Tongue (tissue), 3 donors: ENCODE measurements at places on chromosomes 1 and 21. TPM values are rescaled to one million over a fixed set of nuclear protein-coding genes. Genes with fewer than 3 reads are reported as not detected.

GRCh38 chr1:15940110-15941043 lies 35.5 kb downstream of the ZBTB17 start:
- no peak for DNase-seq

DNA sequence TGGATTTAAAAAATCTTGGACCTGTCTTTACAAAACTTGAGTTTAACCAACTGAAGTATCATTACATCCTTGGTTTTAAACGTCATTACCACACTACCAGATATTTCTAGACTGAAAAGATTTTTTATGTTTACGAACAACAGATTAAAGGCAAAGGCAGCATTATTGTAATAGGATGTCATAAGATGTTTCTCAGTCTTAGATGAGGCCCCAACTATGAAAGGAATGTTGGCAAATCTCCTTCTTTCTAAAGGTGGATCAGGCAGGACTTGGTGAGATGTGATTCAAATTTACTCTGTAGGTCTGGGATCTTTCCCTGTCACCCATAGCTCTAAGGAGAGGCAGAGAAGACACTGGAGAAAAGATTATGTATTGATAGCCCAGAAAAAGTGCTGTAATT lies 417.9 kb downstream of the PTBP2 start:
- DNase-seq = no peak

GRCh38 chr1:30675761-30676160 lies 47.6 kb downstream of the MATN1 start:
- no peak for DNase-seq

- no peak for DNase-seq
Observed at GRCh38 chr21:42568376-42568775, 54.7 kb downstream of the SLC37A1 start.

- DNase-seq = no peak
Observed at GRCh38 chr1:30520476-30520875, 202.9 kb downstream of the MATN1 start.

DNA sequence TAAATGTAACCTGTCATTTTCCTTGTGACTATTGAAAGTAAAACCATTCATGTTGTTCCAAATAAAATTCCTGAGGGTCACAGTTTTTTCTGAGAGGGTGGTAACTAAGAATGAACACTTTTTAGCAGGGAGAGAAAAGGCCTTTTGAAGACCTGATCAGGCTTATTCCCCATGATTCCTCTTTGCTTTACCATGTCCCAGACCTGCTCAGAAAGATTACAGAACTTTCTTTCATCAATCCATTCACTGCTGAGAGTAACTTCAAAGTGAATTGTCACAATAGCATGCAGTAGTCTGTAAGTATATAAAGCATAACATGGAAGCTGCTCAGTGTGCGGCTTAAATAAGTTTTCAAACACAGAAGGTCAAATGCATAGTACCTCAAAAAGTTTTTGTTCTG lies 201.5 kb upstream of the COL11A1 start:
- no peak for DNase-seq

DNA sequence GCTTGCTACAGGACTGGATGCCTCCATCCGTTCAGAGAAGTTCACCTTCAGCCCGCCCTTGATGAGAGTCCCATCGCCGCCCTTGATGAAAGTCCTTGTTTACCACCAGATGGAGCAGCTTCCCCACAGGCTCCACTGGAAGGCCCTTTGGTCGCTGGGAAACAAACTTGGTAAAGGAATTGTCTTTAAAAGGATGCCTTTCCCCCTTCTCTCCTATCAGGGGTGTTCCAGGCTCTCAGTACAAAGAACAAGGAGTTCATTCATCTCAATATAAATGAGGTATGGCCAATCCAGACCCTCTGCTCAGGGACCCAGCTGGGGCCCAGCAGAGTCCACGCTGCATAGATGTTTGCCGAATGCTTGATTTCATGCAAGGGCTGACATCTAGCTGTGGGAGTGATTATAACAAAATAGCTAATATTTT lies 50.8 kb downstream of the CAPN9 start:
- peak; percentile 88 for DNase-seq

DNA sequence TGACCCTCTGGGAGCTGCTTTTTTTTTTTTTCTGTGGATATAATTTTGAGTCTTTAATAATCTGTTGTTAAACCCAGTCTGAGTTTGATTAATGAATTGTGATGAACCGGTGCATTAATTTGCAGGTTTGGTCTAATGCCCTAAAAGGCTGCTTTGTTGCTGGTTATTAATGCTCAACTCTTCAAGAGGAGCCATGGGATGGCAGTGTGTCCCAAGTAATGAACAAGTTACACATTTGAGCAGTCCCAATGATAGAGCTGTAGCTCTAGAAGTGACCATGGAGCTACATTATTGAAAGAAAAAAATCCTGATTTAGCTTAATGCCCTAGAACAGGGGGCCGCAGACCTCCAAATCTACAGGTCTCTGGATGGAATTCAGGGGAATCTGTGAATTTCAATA lies 53.1 kb downstream of the RWDD3 start:
- DNase-seq = peak; percentile 37

- DNase-seq = no peak
Observed at GRCh38 chr1:23722652-23723051, 20.6 kb upstream of the ELOA start.

GRCh38 chr1:161313554-161314200 lies 504 bp upstream of the SDHC start:
- no peak for DNase-seq

DNA sequence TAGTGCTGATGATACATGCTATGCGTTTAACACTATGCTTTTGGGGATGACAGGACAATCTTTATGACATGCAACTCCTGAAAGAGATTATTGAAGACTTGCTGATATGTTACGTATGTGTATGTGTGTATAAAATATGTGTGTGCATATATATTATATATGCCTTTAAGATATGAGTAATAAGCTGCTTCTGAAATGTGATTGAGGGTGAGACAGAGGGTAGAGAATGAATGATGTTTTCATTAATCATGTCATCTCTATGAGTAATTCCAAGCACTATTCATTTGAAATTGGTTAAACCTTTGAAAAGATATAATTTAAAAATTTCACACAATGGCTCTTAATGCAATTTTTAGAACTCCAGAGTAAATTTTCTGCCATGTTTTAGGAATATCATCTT lies 5.8 kb downstream of the BCL9 start:
- DNase-seq = no peak

- peak; percentile 20 for DNase-seq
Observed at GRCh38 chr1:48182439-48182838, 40.1 kb upstream of the SLC5A9 start.

- no peak for DNase-seq
Observed at GRCh38 chr1:244322791-244323521, 128.8 kb downstream of the ADSS2 start.

- no peak for DNase-seq
Observed at GRCh38 chr1:147245129-147245528, 2.6 kb downstream of the CHD1L start.

DNA sequence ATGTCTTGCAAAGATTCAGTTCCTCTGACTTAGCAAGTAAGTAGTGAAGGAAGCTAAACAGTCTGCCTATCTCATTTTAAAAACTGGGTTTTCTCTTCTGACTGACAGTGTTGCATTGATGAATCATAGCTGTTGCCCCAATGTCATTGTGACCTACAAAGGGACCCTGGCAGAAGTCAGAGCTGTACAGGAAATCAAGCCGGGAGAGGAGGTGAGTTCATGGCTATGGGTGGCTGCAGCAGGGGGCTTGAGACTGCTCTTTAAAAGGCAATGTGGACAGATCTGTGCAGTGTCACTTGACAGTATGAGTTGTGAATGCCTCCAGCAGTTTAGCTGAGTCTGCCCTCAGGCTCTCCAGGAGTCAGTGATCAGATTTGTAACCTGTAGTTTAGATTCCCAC lies 46.6 kb downstream of the SMYD2 start:
- DNase-seq = no peak

GRCh38 chr1:39003281-39003680 lies 12.2 kb downstream of the AKIRIN1 start:
- DNase-seq = no peak

GRCh38 chr1:67335411-67335810 lies 27.7 kb downstream of the IL12RB2 start:
- DNase-seq = no peak

DNA sequence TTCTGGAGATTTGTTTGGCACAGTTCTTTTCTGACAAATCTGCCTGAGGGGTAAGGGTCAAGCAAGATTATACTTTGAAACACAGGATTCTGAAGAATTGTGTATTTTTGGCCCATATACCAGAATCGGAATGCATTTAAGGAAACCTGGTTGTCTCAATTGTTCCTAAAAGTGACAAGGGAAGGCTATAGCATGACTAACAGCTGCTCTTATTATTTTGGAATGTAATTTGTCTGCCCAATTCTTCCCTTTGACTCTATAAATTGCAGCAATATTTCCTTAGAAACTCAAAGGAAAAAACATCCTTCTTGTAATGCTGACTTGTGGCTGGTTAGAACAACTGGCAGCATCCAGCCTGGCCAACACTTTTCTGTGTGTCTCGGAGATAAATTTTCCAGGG lies 15.8 kb upstream of the VCAM1 start:
- no peak for DNase-seq

DNA sequence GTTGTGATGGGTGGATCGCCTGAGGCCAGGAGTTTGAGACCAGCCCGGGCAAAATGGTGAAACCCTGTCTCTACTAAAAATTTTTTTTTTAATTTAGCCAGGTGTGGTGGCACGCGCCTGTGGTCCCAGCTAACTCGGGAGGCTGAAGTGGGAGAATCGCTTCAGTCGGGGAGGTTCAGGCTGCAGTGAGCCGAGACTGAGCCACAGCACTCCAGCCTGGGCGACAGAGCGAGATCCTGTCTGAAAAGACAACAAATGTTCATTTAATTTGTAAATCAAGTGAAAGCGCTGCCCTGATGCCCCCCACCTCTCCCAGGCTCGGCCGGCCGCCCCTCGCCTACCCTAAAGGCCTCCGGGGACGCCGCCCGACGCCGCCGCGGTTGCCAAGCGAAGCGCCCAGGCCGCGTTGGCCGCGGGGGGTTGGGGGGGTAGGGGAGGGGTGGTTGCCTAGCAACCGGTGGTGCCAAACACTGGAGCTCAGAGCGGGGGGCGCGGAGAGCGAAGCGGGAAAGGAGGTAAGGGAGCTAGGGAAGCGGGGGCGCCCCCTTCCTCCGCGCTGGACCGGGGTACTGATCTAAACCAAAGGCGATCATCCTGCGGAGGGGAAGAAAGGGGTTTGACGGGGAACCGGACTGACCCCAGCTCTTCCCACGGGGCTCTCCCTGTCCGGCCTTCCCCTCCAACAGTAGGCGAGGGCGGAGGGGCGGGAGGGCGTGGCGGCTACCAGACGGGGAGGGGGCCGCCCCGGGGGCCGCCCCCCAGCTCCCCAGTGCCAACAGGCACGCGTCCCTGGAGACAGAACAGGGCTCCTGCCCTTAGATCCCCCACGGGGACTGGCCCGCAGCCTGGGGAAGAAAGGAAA lies at the start of gene TEKT2:
Gene TEKT2, plus strand, starts transcription at position 460 of the 862 bp plus-strand sequence. CDS start 828 bp downstream, outside the sequence.
- DNase-seq = peak; percentile 86

- DNase-seq = no peak
Observed at GRCh38 chr1:178092878-178093493, 918 bp upstream of the RASAL2 start.

DNA sequence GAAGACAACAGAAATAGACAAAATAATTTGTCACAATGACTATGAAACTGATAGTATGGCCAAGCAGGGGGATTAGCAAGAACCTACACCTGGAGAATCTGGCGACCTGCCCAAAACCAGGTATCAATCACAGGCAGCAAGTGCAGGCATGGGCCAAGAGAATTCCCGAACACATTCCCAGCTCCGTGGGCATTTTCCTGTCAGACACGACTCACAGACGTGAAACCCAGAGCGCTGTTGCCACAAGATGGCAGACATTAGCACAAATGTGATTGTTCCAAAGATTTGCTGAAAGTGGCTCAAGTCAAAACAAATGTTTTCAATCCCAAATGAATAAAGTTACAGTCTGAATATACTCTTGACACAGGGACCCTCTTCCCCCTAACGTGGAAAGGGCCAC lies 36.8 kb downstream of the HLCS start:
- DNase-seq = no peak

- DNase-seq = no peak
Observed at GRCh38 chr1:201224666-201225370, 34.2 kb downstream of the IGFN1 start.

GRCh38 chr1:9621032-9621431 lies 30.5 kb upstream of the PIK3CD start:
- DNase-seq = no peak

GRCh38 chr1:203428981-203429599 lies 46.5 kb upstream of the PRELP start:
- DNase-seq = no peak

DNA sequence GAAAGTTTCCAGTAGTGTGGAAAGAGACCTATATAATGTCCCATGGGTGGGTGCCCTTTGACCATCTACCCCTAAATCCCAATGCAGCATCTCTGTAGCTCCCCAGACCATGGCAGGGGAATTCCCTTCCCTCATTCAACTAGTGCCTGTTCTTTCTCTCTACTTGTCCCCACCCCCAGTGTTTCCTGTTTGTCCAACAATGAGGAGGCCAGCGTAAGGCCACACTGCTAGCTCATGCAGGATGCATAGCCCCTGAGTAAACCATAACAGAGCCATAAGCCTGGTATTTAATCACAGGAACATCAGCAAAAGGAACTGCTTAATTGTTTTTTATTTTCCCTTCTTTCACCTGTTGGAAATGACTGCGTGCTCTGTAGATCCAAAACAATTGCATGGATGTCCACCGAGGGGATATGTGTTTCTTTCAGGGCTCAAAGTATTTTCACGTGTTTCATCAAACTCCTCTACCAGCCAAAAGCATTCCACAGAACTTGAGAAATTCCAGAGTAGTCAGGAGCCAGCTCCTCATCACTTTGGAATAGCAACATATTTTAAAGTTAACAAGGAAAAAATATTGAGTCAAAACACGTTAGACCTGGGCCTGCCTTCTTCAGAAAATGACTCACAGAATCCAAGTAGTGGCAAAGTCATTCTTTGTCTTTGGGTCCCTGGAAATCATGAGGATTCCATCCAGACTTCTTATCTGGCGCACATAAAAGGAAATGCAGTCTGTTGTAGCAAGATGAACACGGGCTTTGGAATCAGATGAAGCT lies 162.5 kb upstream of the SGIP1 start:
- no peak for DNase-seq

- peak; percentile 9 for DNase-seq
Observed at GRCh38 chr1:207748737-207749528, 2.9 kb upstream of the CD46 start.

The MRPS6 gene
- 25.6 TPM for total RNA-seq

The CFHR3 gene
- total RNA-seq = 0.51 TPM

The GFI1 gene
- 2.6 TPM for total RNA-seq

The SEMA6C gene
- 83.6 TPM for total RNA-seq

The RSBN1 gene
- 27.8 TPM for total RNA-seq

The TMPRSS15 gene
- total RNA-seq = not detected

The OXCT2 gene
- 0.51 TPM for total RNA-seq

The NPR1 gene
- 8.5 TPM for total RNA-seq

The TSEN15 gene
- total RNA-seq = 34.4 TPM
